ENCODE measurements at places on chromosomes 6 and 20.
A peak's percentile ranks its signal among the peaks of the same experiment; 100 is the strongest.

GRCh38 chr20:50915424-50915823, 15.8 kb downstream of the ADNP start:
- DNase-seq: no peak

DNA sequence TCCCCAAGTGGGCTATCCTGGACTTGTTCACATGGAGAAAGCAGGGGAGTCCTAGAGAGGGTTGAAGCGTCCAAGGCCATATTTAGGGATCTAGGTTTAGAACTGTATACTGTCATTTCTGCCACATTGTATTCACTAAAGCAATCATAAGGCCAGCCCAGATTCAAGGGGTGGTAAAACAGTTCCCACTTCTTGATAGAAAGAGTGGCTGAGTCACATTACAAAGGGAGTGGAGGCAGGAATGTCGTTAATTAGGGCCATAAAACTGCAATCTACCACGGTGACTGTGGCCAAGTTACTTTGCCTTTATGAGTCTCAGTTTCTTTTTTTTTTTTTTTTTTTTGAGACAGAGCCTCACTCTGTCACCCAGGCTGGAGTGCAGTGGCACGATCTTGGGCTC, 7.4 kb upstream of the UBR2 start:
- DNase-seq: no peak

DNA sequence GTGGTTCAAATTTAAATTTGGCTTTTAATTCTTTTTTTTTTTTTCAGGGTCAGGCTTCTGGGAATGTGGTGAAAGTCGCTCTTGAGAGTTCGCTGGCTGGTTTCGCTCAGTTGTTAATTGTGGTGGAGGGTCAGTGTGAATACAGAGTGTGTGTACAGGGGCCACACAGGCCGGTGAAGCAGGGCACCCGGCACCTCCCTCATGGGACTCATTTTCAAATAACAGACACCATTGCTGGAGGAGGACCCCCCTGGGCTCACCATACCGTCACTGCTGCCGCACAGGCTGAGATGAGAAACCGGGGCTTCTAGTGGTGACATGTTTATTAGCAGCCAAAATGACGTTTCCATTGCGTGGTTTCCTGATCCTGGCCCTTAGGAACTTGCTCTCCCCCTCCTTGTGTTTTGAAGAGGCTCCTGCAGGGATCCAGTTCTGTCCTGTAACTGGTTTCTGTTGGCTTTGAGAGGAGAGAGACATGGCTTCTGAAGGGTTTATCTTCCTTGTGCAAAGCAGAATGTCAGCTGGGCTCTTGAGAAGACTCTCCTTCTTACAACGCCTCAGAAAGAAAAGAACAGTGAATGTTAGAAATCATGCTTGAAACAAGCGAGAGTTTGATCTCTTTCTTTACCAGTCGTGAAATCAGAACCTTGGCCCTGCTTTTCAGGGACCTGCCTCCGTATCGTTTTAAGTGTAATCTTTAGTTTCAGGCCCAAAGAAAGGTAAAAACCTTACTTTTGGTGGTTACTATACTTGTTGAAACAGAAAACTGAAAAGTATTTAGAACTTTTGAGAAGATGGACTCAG, 37.8 kb downstream of the DUSP22 start:
- DNase-seq: no peak

DNA sequence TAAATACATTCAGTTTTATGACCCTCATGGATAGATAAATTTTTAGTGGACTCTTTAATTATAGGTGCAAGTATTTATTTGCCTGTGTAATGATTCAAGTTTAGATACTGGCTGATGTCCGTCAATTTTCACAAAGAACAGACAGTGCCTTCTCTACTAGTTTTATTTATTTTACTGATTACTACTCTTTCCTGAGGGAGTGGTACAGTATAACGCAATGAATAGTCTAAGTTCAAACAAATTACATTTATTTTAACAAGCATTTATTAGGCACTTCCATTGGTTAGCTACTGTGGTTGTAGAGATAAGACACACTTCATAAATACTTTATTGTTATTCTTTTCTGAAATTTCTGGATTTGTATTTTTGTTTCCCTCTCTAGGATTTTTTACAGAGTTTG, 74.3 kb downstream of the ADGRG6 start:
- no peak for DNase-seq

- no peak for DNase-seq
These were observed 69.8 kb downstream of the CD83 start for GRCh38 chr6:14187406-14187805.

- no peak for DNase-seq
These were observed 5.3 kb downstream of the GCLC start for GRCh38 chr6:53539561-53539960.

DNA sequence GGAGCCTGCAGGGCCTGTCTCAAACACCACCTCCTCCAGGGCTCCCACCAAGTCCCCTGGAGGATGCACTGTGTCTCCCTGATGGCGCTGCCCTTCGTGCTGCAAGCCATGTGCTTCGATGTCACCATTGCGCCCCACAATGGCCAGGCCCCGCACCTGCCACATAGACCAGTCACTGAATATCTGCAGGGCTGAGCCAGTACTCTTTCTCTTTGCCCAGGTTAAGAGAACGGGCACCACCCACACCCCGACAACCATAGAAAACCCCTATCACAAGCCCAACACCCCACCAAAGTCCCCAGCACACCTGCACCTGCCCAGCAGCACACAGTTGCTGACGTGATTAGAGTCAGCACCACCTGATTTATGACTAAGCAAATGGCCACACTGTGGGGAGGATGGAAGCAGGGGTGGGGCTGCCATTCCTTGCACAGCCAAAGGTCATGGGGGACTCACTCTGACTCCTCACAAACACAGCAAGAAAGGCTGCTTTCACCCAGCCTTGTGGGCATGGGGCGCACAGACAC, 104.3 kb downstream of the SLC23A2 start:
- DNase-seq: no peak

DNA sequence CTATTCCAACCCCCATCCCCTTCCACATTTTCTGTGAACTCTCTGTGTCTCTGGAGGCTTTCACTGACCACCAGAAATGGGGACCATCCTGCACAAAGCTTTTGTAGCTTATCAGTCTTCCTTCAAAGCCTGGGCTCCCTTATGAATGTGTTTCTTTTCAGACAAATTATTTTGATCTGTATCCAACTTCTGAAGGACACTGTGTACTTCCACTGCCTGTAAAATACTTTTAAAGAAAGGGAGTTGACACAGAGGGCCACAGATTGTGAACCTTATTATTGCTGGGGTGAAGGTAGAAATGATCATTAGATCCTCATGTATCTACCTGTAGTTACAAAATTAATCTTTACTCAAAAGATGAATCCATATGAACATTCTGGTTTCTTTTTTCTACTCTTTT, 135.6 kb downstream of the CARMIL1 start:
- DNase-seq: no peak

- no peak for DNase-seq
These were observed 30.0 kb downstream of the ZNF341 start for GRCh38 chr20:33761698-33762250.

- DNase-seq: no peak
These were observed 648.5 kb downstream of the RNF144B start for GRCh38 chr6:19035461-19036195.

GRCh38 chr6:13013681-13014503, 297.3 kb downstream of the PHACTR1 start:
- DNase-seq: no peak

DNA sequence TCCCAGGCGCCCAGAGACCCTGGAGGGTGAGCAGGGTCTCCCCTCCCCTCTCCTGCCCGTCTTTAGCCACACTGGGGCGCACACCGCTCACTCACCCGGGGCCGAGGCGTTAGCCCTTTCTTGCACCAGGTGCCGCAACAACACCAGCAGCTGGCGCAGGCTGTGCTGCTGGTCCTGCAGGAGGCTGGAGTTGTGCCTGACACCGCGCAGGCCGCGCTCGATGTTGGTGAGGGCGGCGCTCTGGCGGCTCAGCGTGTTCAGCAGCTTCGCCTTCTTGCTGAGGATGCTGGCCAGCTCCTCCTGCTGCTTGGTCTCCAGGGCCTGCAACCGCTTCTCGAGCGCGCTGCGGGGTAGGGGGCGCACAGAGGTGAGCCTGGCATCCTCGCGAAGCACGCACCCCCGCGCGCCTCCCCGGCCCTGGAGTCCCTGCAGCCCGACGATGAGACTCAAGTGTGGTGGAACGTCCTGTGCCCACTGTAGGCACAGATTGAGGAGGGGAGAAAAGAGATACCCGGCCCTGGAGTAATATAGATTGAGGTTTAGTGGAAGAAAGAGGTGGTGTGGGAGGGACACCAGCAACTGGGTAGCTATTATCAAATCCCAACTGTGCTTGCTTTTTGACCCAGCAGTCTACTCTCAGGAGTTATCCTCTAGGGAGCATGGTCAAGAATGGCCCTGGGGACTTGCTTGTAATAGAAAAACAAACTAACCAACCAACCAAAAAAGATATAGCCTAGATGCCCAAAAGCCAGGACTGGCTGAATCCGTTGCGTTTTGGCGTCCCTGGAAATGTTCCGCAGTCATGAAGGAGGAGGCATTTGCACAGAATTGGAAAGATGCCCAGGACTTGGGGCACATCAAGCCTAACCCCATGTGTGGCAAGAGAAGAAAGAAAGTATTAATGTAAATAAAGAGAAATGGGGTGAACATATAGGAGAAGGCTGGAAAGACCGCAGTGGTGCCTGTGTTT, 30.9 kb downstream of the ANGPT4 start:
- DNase-seq: no peak

DNA sequence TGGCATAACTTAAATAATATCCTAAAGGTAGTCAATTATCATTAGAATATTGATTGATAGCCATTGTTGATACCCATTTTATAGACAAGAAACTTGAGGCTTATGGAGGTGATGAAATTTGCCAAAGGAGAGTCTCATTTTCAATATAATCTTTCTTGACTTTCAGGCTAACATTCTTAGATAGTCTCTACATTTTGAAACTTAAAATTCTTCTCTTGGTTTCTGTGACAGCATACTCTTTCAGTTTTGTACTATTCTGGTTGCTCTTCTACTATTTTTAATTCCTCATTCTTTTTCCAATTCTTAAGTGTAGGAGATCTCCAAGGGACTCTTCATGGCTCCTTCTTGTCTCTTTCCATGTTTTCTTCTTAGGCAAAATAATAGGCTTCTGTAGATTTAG, 3.7 kb upstream of the SH3BGRL2 start:
- no peak for DNase-seq

- no peak for DNase-seq
These were observed 28.5 kb upstream of the ERVFRD-1 start for GRCh38 chr6:11140056-11140455.

DNA sequence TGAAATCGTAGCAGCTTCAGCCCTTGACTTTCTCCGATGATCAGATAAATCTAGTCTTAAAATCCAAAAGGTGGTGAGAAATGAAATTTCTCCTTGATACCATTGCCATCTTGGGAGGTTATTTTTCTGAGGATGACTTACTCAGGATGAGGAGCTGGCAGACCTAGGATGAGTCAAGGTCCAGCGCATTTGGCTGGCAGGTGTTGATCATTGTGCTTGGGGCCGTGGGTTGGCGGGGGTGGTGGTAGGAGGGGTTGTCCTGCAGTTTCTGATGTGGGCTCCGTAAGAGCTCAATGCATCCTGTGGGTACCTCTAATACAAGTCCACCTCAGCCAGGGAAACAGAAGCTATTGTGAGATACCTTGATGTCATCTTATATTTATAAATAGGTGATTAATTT, 148.3 kb upstream of the SCGN start:
- no peak for DNase-seq

- DNase-seq: no peak
These were observed 8.8 kb downstream of the ASF1A start for GRCh38 chr6:118902726-118903125.

- no peak for DNase-seq
These were observed 17.1 kb downstream of the NPEPL1 start for GRCh38 chr20:58709703-58710039.

- no peak for DNase-seq
These were observed 104.4 kb upstream of the ADGRF4 start for GRCh38 chr6:47593979-47594378.

DNA sequence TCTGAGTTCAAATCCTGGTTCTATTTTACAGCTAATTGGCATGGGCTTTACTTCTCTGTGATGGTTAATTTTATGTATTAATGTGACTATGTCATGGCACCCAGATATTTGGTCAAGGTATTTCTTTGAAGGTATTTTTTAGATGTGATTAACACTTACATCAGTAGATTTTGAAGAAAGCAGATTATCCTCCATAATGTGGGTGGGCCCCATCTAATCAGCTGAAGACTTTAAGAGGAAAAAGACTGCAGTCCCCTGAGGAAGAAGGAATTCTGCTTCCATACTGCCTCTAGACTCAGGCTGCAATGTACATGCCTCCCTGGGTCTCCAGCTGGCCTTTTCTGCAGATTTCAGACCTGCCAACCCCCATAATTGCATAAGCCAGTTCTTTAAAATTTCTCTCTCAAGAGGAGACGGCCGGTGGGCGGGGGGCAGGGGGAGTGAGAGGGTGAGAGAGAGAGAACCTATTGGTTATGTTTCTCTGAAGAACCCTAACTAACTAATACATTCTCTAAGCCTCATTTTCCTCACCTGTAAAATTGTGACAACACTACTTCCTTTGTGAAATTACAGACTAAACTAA, 338.2 kb upstream of the PRDM1 start:
- DNase-seq: no peak

DNA sequence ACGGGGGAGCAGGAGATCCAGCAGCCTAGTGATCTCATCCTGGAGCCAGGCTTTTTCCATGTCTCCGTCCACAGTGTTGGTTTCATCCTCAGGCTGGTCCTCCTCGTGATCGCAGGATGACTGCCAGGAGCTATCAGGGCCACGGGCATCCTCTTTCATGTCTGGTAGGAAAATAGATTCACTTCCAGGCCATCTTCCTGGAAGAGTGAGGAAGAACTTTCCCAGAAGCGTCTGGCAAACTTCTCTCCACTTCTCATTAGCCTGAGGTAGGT, 15.3 kb upstream of the SLC9A8 start:
- no peak for DNase-seq

- no peak for DNase-seq
These were observed 744 bp downstream of the KIF25 start for GRCh38 chr6:167998215-167998614.

GRCh38 chr6:134564705-134565104, 246.8 kb upstream of the SGK1 start:
- DNase-seq: no peak

- peak; percentile 46 for DNase-seq
These were observed 19.9 kb downstream of the ZKSCAN8 start for GRCh38 chr6:28161410-28162079.

- DNase-seq: no peak
These were observed 536.0 kb downstream of the BCKDHB start for GRCh38 chr6:80642452-80642851.

GRCh38 chr6:29953001-29953441, 10.7 kb downstream of the HLA-A start:
- DNase-seq: no peak

DNA sequence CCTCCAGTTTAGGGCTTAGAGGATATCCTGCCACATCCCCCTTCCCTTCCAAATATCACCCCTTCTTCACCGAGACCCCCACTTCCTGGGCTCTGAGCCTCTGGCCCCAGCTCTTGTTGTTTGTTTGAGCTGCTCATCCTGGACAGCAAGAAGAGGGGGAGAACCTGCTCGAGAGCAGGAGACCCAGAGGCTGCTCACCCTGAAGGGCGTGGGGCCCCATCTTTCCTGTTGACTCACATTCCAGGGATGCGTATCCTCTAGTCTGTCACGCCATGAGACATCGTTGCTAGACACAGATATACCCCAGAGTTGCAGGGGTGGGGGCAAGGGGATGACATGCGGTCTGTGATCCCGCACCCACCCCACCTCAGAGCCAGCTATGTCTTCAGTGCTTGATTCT, 5.7 kb upstream of the TNXB start:
- no peak for DNase-seq

All from T-helper 2 cell (primary cell).